ENCODE measurements at places on chromosomes 16 and 17.

GRCh38 chr16:77711179-77711578 is 11.1 kb upstream of the NUDT7 start:
- H3K36me3 ChIP-seq = no peaks in the 10 kb centered on the region
- DNase-seq = no peak
- no peak overlapping the region for H3K27ac ChIP-seq

- H3K4me1 ChIP-seq = no peaks in the 10 kb centered on the region
- H3K27ac ChIP-seq = no peak overlapping the region
- no peak overlapping the region for H3K4me3 ChIP-seq
- H3K27me3 ChIP-seq = no peaks in the 10 kb centered on the region
- no peaks in the 10 kb centered on the region for H3K36me3 ChIP-seq
These were observed 217.3 kb downstream of the RAB11FIP4 start for GRCh38 chr17:31608659-31609254.

DNA sequence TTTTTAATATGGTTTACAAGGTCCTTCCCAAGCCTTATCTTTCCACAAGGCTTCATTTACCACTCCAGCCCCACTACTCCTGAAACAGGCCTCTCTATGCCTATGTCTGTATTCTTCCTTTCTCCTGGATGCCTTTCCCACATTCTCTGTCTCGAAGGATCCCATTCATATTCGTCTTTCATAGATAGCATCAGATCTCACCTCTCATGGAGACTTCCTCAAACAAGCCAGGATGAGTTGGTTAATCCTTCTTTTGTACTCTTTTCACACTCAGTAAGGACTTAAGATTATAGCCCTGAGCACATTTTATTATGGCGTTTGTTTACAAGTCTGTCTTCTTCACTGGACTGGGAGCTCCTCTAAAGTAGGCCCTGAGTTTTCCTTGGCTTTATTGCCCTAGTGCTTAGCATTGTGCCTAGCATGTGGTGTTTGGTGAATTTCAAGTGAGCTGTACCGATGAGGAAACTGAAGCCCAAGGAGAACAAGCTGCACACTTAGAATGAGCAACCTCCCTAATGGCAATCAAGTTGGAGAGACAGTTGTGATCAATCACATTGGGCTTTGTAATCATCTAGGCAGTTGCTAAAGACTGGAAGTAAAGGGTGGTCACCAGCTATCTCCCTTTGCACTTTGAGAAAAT is 10.0 kb upstream of the TBX4 start:
- H3K27me3 ChIP-seq = peaks cover 65% of the 10 kb centered on the region
- H3K4me1 ChIP-seq = peaks cover 11% of the 10 kb centered on the region
- no peak overlapping the region for H3K4me3 ChIP-seq
- no peak overlapping the region for H3K27ac ChIP-seq

GRCh38 chr17:54662978-54663876 is 237.4 kb upstream of the TOM1L1 start:
- no peaks in the 10 kb centered on the region for H3K27me3 ChIP-seq
- DNase-seq = no peak
- no peak overlapping the region for H3K27ac ChIP-seq
- no peaks in the 10 kb centered on the region for H3K4me1 ChIP-seq
